ENCODE measurements at places on chromosomes 1 and 21.

DNA sequence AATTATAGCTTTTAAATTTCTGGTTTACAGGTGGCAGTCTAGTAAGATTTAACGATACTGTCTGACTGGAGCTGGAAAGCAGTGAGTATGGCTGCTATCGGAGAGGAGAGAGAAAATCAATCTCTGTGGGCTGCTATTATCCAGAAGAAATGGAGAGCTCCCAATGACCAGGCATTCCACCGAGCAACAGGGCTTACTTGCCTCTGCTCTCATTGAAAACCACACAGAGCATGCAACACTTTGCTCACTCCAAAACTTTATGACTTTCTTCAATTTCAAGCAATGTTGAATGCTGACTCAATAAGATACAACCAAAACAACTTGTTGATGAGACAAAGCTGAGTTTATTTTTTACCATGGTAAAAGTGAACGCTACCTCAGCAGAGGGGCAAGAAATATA, 337.0 kb upstream of the NCAM2 start:
- DNase-seq: no peak

DNA sequence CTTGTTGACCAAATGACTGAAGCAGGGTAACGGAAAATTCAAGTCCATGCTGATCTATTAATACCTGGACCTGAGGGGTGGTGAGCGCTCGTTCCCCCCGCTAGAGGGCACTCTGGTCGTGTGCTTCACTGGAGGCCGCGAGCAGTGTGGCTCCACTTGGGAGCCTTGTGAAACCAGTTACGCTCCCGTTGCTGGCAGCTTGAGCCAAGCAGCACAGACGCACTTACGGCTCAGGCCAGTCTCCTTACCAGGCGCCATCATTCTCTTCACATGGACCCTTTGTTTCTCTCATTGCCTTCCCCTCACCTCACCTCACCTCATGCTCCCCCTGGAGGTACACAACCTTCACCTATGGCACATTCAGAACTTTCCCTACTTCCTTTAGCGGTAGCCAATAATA, 49.7 kb upstream of the TSPAN2 start:
- peak; percentile 83 for DNase-seq

DNA sequence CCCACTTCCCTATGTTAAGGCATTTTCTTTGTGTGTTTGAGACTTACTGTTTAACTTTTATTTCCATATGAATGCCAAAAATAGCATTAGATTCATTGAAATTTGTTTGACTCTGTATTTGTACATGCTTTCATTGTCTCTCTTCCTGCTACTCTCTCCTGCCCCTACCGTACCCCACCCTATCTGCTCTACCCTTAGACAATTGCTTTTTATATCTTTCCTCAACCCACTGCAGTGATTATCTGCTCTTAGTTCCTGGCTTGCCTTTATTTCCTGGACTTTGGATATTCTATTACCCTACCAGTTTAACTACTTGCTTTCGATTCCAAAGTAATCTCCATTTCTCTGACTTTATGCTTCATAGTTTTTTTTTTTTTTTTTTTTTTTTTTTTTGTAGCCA, 10.5 kb downstream of the RAVER2 start:
- DNase-seq: no peak

- no peak for DNase-seq
These were observed 268.2 kb upstream of the NR5A2 start for GRCh38 chr1:199759268-199759730.

GRCh38 chr1:94072840-94073522, 48.0 kb downstream of the ABCA4 start:
- DNase-seq: no peak

DNA sequence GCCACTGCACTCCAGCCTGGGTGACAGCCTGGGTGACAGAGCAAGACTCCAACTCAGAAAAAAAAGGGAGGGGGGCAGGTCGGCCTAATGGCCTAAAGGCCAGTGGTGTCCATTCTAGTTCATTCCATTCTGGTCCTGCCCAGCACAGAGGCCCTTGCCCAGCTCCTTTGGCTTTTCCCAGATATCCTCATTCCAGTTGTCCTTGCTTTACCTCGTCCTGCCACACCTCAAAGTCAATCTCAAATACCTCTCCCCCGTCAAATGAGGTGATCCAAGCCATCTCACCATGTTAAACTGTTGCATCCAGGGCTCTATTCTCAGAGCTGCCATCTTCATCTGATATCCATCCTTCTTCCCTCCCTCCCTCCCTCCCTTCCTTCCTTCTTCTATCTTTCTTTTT, 19.9 kb upstream of the PIK3CD start:
- no peak for DNase-seq

DNA sequence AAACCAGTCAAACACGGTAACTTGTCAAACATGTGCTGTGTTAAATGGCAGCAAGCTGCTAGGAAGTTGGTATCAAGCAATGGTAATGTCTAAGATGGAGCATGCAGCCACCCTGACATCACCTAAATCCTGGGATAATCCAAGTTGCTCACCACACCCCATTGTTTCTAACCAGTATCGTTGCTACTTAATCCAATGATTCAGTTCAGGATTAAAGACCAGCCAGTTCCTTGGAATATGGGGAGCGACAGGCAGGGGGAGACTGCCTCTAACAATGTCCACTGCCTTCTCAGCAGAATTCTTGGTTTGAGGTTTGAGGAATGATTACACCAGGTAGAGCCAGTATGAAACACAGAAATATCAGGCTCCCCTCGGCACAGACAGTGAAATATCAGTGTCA, 122.1 kb upstream of the IFFO2 start:
- no peak for DNase-seq

DNA sequence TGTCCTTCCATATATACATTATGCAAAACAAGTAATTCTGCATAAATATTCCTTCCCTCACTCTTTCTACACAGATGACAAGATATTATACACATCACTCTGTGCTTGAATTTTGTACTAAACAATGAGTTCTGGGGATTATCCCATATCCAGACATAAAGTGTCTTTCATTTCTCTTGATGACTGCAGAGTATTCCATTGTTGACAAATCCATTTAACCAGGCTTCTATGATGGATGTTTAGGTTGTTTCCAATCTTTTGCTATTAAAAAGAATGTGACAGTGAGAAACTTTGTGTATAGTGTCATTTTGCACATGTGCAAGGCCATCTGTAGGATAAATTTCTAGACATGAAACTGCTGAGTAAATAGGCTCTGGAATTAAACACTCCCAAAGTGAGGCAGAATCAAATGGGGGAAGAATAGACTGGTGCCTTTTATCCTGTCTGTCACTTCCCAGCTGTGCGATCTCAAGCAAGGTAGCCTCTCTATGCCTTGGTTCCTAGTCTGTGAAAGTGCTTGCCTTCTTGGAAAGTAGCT, 29.9 kb upstream of the ATP2B4 start:
- DNase-seq: no peak

DNA sequence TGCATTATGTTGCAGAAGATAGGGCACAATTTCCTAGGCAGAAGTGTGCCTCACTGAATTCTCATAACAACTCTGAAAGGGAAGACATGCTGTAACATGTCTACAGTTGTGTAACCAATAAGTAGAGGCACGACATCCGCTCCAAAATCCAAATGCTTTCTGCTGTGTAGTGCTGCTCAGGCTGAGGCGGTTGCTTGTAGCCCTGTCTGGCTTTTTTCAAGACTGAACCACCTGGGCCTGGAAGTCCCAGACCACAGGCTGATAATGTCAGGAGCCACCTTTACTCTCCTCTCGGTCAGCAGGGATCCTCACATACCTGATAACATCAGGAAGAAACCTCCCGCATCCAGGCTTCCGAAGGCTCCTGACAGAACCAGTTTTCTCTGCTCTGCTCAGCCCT, 10.9 kb downstream of the AKNAD1 start:
- DNase-seq: no peak

DNA sequence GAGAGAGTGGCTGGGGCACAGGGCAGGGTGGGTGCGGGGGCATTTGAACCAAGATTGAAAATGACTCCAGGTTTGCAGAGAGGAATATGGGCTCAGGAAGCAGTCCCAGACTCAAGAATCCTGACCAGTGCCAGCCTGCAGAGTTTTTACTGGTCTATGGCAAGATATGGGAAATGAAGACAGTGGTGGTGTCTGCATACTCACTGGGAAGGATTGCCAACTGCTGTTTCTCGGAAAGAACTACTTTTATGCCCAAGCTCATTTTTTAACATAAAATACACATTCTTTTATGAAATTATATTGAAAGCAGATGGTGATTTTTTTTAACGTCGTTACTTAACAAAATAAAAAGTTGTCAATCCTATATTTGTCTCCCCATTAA, 401.8 kb downstream of the CAMTA1 start:
- no peak for DNase-seq

DNA sequence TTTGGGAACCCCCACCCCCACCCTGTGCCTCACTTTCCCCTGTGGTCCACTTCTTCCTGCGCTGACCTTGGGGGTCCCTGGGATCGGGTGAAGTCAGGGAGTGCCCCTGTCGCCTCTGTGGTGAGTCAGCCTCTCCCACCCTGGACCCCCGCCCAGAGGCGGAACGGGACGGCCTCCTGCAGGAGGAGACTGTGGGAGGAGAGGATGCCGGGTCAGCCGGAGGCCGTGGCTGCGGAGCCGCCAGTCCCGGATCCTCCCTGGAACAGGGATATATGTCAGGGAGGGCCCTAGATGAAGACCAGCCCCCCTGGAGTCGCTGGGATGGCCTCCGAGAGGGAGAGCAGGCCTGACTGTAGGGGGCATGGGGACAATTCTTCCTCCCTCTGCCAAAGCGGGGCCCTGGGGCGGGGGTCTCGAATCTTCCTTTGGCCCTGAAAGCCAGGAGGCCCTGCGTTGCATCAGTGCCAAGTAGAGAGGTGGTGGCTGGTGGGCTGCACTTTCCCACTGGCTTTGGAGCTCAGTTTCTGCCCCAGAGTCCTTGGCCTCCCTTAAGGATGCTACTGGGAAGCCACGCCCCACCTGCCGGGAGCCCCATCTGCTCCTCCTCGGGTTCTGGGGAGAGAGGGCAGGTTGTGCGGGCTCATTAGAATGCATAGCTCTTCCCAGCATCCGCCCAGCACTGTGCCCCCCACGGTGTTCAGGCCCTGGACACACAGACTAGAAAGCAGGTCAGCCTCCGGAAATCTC, 930 bp downstream of the ARHGEF10L start:
- no peak for DNase-seq

DNA sequence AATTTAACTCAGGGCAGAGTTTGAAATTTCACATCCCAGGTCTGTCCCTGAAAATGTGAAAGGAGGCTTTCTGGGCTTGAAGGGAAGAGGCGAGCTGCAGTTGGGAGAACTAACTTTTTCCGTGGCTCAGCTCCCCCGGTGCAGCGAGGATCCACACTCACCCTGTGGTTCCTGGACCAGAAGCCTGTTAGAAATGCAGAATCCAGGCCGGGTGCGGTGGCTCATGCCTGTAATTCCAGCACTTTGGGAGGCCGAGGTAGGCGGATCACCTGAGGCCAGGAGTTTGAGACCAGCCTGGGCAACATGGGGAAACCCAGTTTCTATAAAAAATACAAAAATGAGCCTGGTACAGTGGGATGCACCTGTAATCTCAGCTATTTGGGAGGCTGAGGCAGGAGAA, 2.9 kb upstream of the DHRS3 start:
- DNase-seq: no peak

- no peak for DNase-seq
These were observed 159.9 kb upstream of the JUN start for GRCh38 chr1:58943776-58944175.

- DNase-seq: peak; percentile 71
These were observed 1.2 kb downstream of the HDGF start for GRCh38 chr1:156750191-156750672.

DNA sequence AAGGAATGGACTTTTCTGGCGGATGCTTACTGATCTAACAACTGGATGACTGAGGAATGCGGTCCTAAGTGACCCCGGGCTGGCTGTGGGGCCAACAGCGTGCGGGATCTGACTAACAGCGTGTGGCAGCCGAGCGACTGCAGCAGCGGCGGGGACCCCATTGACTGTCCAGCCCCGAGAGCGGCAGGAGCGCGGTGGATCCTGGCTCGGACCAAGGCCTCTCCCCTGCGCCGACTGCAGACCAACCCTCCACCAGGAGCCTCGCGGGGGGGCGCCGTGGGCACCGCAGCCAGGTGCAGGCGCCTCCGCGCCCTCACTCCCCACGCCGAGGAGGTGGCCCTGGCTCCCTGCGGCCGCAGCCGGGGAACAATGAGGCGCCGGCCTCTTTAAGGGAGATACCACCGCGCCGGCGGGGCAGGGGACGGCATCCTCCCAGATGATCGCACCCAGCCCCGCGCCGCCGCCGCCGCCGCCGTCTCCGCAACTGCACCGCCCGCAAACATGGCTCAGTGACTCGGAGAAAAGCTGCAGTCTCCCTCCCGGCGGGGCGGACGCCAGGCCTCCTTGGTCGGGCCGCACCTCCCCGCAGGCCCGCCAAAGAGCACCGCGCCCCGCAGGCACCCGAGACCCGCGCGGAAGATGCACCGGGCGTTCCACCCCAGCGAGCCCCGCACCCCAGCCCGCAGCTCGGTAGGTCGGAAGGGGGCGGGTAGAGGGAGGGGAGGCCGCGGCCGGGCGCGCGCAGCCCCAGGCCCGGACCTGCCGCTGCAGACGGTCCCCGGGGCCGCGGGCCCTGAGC, 694 bp upstream of the PDIK1L start:
- DNase-seq: peak; percentile 69

GRCh38 chr1:200888349-200888838, 6.3 kb upstream of the INAVA start:
- DNase-seq: no peak
